ENCODE measurements at places on chromosomes 7 and 10.

GRCh38 chr7:78529392-78529791, 730.8 kb downstream of the PHTF2 start:
- no peaks in the 10 kb centered on the region for H3K27me3 ChIP-seq
- no peaks in the 10 kb centered on the region for H3K36me3 ChIP-seq
- no peak overlapping the region for H3K4me3 ChIP-seq
- DNase-seq, result no peak
- H3K4me1 ChIP-seq, result no peaks in the 10 kb centered on the region

DNA sequence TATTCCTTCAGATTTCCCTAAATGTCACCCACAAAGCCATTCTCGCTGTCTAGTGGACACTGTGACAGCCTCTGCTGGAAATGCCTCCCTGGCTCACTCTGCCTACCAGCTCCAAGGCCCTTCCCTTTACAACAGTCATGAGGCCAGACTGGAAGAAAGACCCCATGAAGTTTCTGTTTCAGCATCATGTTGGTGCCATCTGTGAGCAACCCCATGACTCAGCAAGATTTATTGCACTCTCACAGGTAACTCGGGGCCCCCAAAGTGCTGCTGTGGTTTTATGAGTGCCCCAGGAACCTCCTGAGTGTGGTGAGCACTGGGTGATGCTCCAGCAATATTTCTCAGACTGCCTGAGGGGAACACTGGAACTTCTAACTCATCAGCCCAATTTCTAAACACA, 218.6 kb downstream of the ZNF33B start:
- no peak overlapping the region for H3K4me3 ChIP-seq
- no peaks in the 10 kb centered on the region for H3K4me1 ChIP-seq
- no peak overlapping the region for H3K27ac ChIP-seq
- no peak for DNase-seq
- H3K27me3 ChIP-seq, result no peaks in the 10 kb centered on the region
- H3K36me3 ChIP-seq, result peaks cover 4% of the 10 kb centered on the region

DNA sequence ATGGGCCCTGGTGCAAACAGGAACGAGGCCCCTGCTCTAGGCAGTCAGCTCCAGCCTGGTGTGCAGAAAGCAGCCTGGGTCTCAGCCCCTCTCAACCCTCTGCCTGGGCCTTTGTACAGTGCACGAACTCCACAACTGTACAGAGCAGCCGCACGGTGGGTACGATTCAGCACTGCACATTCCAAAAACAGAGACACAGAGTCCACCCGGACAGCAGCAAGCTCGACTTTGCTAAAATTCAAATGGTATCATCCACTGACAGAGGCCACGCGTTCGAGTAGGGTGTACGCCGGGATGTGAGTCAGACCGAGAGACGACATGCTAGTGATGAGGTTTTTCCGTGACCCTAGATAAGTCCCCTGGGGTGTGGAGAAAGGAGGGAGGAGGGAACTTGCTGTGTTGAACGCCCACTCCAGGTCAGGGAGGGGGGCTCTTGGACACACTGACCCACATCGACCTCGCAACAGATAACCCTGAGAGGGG, 65.6 kb upstream of the PDGFA start:
- DNase-seq, result no peak
- H3K36me3 ChIP-seq, result peaks cover 65% of the 10 kb centered on the region
- peaks cover 6% of the 10 kb centered on the region for H3K27me3 ChIP-seq
- H3K27ac ChIP-seq, result no peak overlapping the region
- peaks cover 28% of the 10 kb centered on the region for H3K4me1 ChIP-seq

- no peak overlapping the region for H3K27ac ChIP-seq
- DNase-seq, result no peak
- H3K27me3 ChIP-seq, result no peaks in the 10 kb centered on the region
- H3K36me3 ChIP-seq, result no peaks in the 10 kb centered on the region
- H3K4me1 ChIP-seq, result no peaks in the 10 kb centered on the region
Observed at GRCh38 chr7:120332433-120332832, 59.5 kb downstream of the KCND2 start.

GRCh38 chr7:135768467-135768866, 19.9 kb upstream of the FAM180A start:
- H3K4me3 ChIP-seq, result no peak overlapping the region
- no peaks in the 10 kb centered on the region for H3K36me3 ChIP-seq
- no peak for DNase-seq
- H3K27me3 ChIP-seq, result peaks cover 7% of the 10 kb centered on the region
- no peak overlapping the region for H3K27ac ChIP-seq

- DNase-seq, result peak; percentile 33
- H3K4me1 ChIP-seq, result peaks cover 23% of the 10 kb centered on the region
- H3K27me3 ChIP-seq, result peaks cover 3% of the 10 kb centered on the region
Observed at GRCh38 chr7:3897430-3898372, 596.6 kb downstream of the SDK1 start.

DNA sequence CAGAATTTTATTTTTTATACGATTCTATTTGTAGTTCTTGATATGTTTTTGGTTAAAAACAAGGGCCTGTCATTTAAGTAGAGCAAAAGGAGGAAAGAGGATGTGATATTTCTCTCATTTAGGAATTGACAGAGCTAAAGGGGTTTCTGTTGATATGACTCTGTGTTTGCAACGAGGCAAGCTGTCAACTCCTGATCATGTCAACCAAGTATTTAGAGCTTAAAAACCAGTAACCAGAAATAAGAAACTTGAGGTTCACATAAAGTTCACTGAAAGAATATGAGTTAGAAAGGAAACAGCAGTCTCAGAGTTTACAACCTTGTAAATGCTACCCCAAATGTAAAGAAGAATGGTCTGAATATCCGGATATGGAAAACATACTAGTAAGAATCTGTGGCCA, 434.2 kb downstream of the PARD3 start:
- peaks cover 38% of the 10 kb centered on the region for H3K36me3 ChIP-seq
- H3K27me3 ChIP-seq, result no peaks in the 10 kb centered on the region
- no peak overlapping the region for H3K4me3 ChIP-seq
- DNase-seq, result no peak

DNA sequence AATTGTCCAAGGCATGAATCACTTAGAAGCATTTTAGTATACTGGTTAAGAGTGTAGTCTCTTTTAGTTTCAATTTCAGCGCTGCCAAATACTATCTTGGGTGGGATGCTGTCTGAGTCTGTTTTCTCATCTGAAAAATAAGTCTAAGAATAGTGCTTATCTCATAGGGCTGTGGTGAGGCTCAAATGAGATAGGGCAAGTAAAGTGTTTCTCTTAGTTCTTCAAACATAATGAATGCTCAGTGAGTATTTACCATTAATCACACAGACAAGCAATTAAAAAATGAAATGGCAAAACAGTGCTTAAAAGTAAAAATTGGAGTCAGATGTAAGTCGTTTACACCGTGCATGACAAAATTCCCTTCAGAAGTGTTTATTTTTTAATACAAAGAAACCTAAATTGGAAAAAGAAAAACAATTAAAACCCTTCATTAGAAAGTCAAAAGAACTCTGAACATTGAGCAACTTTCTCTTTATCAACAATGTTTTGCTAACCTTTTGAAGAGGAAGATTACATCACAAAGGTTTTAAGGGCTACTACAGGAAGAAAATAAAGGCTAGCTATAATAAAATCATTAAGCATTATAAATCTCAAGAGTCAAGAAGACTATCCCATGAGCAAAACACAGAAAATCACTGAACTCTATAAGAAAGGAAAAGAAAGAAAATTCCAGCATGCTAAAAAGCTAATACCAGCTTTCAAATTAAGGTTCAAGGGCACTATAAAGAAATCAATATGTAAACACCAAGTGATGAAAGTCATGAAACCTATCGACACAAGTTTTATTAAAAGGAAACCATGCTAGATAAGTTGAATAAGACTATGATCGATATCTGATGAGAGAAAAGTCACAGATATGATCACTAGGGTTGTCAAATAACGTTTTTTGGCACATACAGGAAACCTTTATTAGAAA, 45.6 kb upstream of the C1GALT1 start:
- H3K4me1 ChIP-seq, result no peaks in the 10 kb centered on the region
- no peak overlapping the region for H3K27ac ChIP-seq
- DNase-seq, result no peak
- no peaks in the 10 kb centered on the region for H3K27me3 ChIP-seq
- H3K36me3 ChIP-seq, result no peaks in the 10 kb centered on the region

DNA sequence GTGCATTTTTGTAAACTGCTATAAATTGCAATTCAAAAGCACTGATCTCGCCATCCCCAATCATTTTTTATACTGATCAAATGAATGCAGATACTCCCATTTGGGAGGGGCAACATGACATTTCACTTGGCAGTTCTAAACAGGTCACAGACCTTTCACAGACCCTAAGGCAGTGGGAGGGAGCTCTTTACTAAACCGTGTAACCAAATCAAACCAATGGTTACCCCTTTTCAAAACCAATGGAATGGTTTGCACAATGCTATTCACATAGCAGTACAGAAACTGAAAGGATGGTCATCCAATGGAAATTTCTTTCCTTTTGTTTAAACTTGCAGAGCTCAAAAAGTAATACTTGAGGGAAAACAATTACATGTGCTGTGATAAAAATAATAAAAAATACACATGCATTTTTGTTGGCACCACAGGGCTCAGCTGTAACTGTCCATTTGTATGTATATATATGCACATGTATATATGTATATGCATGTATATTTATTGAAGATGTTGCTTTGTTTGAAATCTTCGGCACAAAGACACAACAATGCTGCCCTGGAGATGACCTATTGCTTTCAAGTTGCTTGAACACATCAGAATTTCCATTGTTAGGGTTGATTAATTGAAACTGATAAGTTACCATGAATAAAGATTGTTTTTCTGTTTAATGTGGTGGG, 14.0 kb downstream of the PTF1A start:
- H3K4me1 ChIP-seq, result no peaks in the 10 kb centered on the region
- no peak overlapping the region for H3K4me3 ChIP-seq
- DNase-seq, result no peak
- no peak overlapping the region for H3K27ac ChIP-seq

- no peak overlapping the region for H3K27ac ChIP-seq
- DNase-seq, result no peak
- peaks cover 31% of the 10 kb centered on the region for H3K36me3 ChIP-seq
- no peak overlapping the region for H3K4me3 ChIP-seq
- no peaks in the 10 kb centered on the region for H3K27me3 ChIP-seq
Observed at GRCh38 chr10:102804382-102805055, 32.7 kb downstream of the CYP17A1 start.

DNA sequence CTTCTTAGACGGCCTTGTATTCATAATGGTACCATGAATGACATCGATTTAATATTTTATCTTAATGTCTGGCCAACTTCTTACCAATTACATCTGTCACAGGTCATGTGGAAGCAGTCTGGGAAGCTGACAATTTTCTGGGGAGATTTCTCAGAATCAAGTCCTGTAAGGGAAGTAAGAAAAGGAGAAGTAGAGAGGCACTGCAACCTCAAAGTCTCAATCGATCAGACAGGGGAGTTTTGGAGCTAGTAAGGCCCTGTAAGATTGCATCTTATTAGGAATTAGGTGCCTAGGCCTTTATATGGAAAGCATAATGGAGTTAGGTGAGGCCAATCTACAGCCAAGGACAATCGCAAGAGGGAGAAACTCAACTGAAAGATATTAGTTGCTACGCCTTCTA, 694.6 kb upstream of the SORCS1 start:
- H3K27me3 ChIP-seq, result no peaks in the 10 kb centered on the region
- no peak overlapping the region for H3K4me3 ChIP-seq
- DNase-seq, result no peak
- no peak overlapping the region for H3K27ac ChIP-seq

DNA sequence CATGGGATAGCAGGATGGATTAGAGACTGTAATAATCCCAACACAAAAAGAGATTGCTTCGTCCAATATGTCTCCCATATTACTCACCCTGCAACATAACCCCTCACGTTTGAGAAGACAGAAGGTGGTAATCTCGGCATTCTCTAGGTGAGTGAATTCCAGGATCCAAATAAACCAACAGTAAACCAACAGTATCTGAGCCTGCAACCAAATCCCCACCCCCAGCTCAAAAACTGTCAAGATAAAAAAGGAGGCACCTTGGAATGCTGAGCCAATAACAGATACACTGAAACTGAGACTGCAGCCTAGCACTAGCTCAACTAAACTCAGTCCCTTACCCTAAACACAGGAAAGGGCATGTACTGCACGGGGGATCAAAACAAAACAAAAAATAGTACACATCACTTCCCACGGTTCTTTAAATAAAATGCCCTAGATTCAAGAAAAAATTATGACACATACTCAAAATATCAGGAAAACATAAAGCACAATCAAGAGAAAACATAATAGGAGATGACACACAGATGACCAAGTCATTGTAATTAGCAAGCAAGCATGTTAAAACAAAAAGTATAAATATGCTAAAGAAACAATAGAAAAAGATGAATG, 28.0 kb downstream of the IPMK start:
- H3K27me3 ChIP-seq, result no peaks in the 10 kb centered on the region
- peaks cover 88% of the 10 kb centered on the region for H3K36me3 ChIP-seq
- peaks cover 8% of the 10 kb centered on the region for H3K4me1 ChIP-seq
- no peak overlapping the region for H3K4me3 ChIP-seq
- no peak for DNase-seq

DNA sequence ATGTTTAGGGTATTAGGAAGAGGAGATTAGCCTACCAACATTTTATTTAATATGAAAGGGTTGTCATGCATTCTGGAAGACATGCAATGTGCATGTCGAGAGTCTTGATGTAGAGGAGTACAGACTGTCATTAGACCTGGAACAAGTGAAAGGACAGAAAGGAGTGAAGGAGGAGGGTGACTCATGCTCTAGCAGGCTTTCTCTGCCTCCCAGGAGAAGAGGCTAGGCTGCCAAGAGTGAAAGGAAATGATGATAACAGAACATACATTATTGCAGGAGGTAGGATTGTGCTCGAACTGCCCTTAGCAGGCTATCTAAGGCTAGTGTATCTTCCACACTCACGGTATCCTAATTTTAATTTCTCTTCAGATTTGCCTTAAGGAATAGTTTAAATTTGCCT, 228.8 kb downstream of the EXOC4 start:
- peaks cover 19% of the 10 kb centered on the region for H3K36me3 ChIP-seq
- H3K4me3 ChIP-seq, result no peak overlapping the region
- peaks cover 11% of the 10 kb centered on the region for H3K4me1 ChIP-seq
- DNase-seq, result no peak
- H3K27ac ChIP-seq, result no peak overlapping the region

DNA sequence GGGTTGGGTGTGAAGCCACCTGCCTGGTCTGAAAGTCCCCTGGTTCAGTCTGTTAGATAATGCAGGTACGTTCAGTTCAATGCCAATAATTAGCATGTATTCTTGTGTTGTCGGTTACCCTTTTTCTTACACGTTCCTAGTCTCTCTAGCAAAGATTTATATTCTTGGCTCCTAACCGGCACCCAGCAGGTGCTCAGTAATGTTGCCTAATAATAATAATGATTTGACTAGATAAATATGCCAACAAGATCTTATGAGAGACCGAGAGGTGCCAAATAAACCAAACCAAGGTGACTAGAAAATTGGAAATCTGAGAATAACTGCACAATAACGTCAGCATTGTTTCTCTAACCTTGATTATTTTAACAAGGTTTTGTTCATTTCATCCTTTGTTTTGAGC, 1.1 kb upstream of the SMIM30 start:
- no peak overlapping the region for H3K27ac ChIP-seq
- no peak for DNase-seq
- peaks cover 19% of the 10 kb centered on the region for H3K4me1 ChIP-seq
